ENCODE measurements at places on chromosomes 4 and X. TPM values are rescaled to one million over a fixed set of nuclear protein-coding genes. Genes with fewer than 3 reads are reported as not detected.

DNA sequence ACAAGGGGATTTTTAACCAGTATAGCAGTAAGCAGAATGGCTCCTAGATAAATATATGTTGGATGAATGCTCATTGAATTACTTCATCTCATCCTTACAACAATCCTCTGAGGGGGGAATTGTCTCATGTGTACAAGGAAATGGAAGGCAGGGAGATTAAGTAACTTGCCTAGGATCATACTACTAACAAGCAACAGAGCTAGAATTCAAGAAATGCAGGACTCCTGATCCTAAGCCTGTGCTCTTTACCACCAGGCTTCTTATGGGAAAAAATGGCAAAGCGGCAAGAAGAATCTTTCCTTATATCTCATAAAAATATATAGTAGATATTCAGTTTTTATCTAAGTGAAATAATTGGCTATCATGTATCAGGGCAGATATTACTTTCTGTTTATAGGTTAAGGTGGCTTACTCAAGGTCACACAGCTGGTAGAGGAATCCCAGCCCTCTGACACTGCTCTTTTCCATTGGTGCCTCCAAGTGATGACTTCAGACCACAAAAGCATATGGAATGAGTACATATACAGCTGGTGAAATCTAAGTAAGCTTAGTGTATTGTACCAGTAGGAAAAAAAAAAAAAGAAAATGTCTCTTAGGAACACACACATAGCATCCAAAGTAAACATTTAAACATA, 2.1 kb downstream of the ABHD18 start:
- DNase-seq: no peak

DNA sequence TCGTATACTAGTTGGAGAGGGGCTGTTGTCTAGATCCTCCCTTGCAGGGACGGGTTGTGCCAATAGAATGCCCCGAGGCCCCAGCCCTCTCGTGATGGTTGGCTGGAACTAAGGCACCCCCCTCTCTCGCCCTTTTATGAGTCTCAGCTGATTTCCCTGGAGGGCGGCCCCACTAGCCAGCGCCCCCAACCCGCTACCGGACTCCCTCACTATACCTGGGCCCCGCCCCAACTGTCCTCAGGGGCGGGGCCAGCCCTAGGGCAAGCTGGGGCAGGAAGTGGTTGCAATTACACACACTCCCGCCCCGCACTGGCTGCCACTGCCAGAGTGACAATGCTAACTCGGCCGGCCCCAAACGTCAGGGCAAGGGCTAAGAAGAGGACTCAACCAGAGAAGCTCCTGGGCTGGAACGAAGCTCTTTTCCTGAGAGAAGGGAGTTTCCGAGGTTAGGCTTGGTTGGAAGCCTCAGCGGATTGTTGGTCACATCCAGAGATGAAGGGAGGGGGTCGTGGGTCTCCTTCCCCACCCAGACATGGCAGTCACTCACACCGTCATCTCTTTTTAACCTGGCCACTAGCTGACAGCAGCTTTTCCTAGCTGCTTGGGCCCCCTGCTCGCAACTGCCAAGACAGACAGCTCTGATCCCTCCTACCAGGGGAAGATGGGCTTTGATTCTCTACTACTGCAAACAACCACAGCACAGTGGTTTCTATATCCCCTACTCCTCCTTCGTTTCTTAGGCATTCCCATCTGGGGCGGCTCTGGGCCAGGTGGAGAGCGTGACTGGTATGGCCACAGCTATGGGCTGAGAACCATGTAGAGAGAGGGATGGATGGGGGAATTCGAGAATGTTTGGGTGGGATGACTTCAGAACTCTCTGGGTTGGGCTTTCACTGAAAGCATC, 21.0 kb upstream of the BCORL1 start:
- DNase-seq: peak; percentile 89

DNA sequence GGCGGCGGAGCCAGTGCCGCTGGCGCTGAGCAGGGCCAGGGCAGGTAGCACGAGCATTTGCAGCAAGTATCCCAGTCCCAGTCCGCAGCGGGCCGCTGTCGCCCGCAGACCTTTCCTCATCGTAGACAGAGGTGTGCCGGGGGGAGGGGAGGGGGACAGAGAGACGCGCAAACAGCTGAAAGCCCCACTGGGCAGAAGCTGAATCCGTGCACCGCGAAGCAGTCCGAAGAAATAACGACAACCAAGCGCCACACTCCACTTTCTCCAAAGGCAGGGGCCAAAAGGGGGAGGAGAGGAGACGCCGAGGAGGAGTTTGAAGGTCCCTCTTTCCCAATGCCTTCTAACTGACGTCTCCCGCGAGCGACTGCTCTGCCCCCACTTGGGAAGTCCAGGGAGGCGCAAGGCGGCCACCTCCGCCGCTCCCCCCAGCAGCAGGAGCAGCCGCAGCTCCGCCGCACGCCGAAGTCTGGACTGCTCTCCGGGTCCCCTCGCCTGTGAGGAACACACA, at the start of gene UNC5C:
UNC5C (minus strand) TSS at position 236 of the 508 bp plus-strand sequence.
- peak; percentile 92 for DNase-seq

DNA sequence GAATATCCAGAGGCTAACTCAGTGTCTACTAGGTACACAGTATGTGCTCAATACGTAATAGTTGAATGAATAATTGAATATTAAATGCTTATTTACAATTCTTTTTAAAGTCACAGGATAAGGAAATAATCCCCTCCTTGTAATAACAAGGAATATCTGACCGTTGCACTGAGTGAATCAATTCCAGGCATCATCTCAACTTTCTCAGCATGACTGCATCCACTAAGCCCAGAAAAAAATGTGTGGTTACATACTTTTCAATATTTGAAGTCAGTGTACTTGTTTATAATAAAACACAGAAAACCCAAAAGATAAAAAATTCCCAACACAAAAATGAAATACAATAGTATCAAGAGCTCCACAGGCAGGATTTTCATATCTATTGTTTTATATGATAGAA, 105.4 kb downstream of the TMEM144 start:
- no peak for DNase-seq

The RNF128 gene
- not detected for total RNA-seq

DNA sequence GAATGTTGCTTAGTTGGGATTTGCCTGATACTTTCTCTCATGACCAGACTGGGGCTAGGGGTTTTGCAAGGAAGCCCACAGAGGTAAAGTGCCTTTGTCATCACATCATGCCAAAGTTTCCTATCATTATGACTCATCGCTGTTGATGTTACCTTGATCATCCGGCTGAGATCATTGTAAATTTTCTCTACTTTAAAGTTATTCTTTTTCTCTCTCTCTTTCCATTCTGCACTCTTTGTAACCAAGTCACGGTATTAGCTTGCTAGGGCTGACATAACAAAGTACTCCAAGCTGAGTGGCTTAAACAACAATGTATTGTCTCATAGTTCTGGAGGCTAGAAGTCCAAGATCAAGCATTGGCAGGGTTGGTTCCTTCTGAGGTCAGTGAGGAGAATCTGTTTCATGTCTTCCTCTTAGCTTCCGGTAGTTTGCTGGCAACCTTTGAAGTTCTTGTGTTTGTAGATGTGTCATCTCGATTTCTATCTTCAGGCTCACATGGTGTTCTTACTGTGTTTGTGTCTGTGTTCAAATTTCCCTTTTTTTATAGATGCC, 113.0 kb downstream of the DTHD1 start:
- no peak for DNase-seq

The UGT2B10 gene
- total RNA-seq: not detected

The VEGFC gene
- 11.6 TPM for total RNA-seq

DNA sequence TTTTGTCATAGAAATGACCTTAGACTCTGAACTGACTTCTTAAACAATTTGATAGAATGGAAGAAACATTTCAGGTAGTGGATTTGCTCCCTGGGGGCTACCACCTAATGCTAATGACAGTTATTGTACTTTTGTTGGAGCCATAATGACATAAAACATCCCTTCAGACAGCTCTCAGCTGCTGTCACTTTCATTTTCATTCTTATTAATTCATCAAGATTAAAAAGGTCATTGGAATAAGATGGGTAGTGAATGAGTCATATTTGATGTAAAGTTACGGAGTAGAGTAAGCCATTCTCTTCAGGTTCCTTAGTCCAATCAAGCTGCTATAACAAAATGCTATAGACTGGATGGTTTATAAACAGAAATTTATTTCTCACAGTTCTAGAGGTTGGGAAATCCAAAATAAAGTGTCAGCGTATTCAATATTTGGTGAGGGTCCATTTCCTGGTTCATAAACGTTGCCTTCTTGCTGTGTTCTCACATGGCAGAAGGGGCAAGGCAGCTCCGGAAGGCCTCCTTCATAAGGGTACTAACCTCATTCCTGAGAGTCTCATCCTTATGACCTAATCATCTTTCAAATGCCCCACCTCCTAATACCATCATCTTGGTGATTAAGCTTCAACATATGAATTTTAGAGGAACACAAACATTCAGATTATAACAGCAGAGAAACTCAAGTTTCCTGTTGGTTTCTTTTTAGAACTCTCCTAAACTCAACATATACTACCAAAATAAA, 268.5 kb downstream of the ARAP2 start:
- DNase-seq: no peak

DNA sequence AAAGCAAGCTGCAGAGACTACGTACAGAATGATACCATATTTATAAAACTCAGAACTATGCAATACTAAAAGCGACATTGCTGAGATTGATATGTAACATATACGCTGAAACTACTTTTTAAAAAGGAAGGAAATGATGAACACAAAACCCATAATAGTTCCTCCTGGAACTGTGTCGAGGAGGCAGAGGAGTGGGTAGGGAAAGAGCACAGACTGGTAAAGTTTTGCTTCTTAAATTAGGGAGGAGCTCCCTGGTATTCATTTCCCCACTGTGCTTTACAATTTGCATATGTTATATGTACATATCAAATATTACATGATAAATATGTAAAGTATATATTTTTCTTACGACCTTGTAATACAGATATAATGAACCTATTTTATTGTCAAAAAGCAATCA, 13.9 kb downstream of the UFSP2 start:
- no peak for DNase-seq

The BMX gene
- total RNA-seq: 7.0 TPM

All from posterior vena cava (tissue), 2 donors.